ENCODE measurements at places on chromosomes 7 and 10. TPM values are rescaled to one million over a fixed set of nuclear protein-coding genes. Genes with fewer than 3 reads are reported as not detected.

The DIP2C gene
- 12.6 TPM for total RNA-seq

The ZNF365 gene
- 5.8 TPM for total RNA-seq

The TMEM196 gene
- not detected for total RNA-seq

The ACSM6 gene
- not detected for total RNA-seq

The HHEX gene
- 3.5 TPM for total RNA-seq

The CDNF gene
- total RNA-seq, result 1.5 TPM

The BBIP1 gene
- total RNA-seq, result 31.7 TPM

The GRK5 gene
- total RNA-seq, result 19.0 TPM

The HYAL4 gene
- not detected for total RNA-seq

The EIF3A gene
- total RNA-seq, result 112 TPM

The MOGAT3 gene
- total RNA-seq, result not detected

The PPP1R17 gene
- not detected for total RNA-seq

Measured in fibroblast of lung (primary cell).